ENCODE measurements at places on chromosomes 16 and 17.

DNA sequence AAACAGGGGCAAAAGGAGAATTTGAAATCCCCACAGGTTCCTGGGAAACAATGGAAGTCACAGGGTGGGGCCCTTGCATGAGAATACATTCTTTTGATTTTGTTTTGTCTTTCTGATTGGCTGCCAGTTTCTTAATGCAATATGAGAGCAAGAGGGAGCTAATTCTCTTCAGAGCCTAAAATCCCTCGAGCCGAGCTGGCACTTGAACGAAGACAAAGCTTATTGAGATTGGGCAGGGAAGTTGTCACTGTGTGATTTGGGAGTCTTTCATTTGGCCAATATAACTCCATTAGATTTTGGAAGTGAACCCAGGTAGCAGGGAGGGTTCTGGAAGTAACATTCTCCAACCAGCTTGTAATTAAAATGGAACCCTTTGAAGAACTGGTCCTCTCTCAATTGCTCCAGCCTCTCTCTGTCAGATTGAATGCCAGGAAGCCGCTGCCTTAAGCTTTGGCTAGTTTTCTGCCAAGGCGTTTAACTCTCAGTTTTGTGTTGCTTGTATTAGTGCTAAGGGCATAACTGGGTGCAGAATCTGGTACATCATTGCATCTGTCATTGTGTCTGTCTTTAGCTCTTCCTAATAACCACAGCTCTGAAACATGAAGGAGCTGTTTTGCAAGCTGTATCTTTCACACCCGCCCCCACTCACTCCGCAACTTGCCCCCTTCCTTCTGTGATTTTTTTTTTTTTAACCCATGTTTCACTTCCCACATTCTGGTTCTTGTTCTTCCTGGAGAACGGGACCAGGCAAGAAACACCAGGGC, 272.0 kb downstream of the MAF start:
- DNase-seq: no peak

DNA sequence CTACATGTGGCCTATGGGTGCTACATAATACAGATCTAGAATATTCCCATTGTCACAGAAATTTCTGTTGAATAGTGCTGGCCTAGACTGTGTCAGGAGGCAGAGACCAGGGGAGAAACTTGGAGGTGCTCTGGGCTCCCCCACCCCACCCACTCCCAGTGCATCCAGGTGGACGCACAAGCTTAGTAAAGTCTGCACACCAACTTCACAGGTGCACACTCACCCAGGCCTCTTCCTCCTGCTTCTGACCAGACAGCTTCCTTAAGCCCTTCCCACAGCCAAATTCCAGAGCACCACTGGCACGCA, 7.6 kb upstream of the CNP start:
- no peak for DNase-seq

DNA sequence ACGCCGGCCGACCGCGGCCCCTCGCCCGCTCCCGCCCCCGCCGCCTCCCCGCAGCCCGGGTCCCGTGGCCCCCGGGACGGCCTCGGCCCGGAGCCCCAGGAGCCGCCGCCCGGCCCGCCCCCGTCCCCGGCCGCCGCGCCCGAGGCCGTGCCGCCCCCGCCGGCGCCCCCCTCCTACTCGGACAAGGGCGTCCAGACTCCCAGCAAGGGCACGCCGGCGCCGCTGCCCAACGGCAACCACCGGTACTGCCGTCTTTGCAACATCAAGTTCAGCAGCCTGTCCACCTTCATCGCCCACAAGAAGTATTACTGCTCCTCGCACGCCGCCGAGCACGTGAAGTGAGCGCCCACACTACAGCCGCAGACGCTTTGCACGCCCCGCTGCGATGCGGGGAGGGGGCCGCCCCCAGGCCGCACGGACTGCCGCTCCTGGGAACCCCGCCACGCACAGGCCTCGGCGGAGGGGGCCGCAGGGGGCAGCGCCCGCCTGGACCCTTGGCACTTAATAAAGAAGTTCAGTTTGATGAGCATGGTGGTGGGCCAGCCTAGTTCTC, 35.5 kb upstream of the ZC3H18 start:
- no peak for DNase-seq

GRCh38 chr16:89737341-89738071, 16.2 kb downstream of the ZNF276 start:
- DNase-seq: no peak

- DNase-seq: no peak
Observed at GRCh38 chr17:70709596-70709995, 540.3 kb downstream of the KCNJ2 start.

- no peak for DNase-seq
Observed at GRCh38 chr17:65183736-65184135, 46.6 kb downstream of the RGS9 start.

- peak; percentile 60 for DNase-seq
Observed at GRCh38 chr17:41835800-41836549, at the start of gene NT5C3B. Gene NT5C3B (minus strand): TSS chr17:41836232. CDS start chr17:41836193, 39 bp downstream.

- DNase-seq: no peak
Observed at GRCh38 chr17:63995626-63996025, 2.5 kb upstream of the PRR29 start.

DNA sequence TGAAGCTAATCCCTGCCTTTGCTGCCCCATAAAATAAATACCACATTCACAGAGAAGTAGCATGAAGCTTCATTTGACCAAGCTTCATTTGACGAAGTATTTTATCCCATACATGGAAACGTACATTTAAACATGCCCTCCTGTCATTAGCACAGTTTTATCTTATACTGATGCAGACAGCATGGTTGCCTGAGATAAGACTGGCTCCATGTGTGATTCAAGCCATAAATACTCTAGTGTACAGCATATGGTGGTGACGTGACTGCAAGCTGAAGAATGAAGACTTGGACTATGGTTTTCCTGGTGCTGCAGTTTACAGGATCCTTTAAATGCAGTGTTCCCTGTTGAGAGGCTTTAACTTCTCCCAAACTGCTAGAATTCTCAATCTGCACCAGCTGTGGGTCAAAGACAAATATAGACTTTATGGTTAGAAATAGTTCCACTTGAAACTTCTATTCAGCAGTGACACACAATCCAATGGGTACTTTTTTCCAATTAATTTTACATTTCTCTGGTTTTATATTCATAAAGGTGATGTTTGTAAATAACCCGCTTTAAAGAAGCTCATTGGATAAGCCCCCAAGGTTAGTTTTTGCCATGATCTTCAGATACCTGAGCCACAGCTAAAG, 64.9 kb downstream of the CYB561 start:
- DNase-seq: no peak

- DNase-seq: no peak
Observed at GRCh38 chr17:7993972-7994589, 8.3 kb upstream of the GUCY2D start.

DNA sequence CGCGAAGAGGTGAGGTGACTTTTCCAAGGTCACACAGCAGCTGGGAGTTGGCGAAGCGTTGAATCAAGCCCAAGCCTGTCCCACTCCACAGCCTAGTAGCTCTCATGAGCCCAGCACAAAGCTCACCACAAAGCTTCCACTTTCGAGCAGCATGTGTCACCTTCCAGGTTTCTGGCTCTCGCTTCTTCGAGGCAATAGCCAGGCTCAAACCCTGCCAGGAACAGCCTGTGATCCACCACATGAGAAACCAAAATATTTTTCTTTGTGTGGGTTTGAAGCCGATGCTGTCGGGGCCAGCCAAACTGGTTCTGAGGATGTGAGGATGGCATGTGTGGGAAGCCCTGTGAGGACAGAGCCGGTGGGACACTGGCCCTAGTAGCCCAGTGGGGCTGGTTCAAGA, 68.1 kb downstream of the COG7 start:
- DNase-seq: no peak

DNA sequence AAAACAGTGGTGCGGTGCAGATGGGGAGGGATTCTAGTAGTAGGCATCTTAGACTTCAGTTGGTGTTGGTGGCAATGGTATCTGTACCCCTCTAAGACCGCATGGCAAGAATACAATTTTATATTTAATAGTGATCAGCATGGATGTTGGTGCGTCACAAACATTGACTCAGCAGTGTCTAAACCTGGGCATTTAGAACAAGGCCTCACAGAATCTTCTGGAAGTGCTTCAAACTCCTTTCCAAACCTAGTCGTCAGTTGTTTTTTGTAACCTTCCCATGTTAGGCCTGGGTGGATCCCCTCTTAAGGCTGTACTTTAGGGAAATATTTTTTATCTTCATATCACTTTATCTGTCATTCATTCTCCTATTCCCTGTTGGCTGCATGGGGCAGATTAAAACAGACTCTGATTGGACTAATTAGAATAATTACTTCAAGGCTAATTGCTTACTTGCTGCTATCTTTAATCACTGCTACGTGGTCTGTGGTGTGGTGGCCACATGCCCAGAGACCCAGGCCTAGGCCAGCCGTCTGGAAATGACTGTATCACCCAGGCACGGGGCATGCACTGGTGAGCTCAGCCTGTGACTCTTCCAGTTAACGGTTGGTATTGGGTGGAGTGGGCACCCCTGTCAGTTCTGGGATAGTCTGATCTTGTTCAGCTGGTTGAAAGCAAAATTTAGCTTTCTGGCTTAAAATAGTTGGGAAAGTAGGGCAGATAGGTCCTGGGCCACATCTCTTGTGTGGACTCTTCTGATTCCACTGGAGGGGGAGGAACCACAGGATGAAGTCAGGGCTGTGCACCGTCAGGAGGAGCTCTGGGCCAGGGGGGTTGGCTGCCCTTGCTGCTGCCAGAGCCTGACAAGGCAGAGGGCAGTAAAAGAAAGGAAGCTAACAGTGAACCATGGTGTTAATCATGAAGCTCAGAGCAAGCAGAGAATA, 4.5 kb downstream of the ALKBH5 start:
- no peak for DNase-seq

DNA sequence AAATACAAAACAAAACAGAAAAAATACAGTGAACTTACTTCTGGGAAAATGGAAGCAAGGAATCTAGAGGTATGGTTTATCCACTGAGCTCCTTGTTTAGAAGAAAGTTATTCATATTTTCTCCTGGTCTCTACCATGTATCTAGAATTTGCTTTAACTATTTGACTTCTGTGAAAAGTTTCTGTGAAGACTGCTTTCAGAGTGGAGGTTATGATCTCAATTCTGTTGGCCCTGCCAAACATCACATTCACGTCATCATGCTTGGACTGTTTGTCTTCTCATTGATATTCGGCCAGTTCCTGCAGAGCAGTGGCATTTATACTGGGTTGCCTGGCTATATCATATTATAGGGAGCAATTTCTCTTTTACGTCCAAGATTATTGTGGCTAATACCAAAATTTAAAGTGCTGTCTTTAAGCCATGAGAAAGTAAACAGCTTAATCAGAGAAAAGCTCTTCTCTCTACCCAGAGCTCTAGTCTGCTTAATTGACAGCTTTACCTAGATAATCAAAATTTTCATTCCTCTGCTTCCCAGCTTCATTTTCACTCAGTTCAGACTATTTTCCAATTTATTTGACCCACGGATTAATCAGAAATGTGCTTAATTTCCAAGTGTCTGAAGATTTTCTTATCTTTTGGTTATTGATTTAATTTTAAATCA, at the start of gene ABCA8:
Gene ABCA8, minus strand, starts transcription at position 212 of the 661 bp plus-strand sequence. CDS start 13,358 bp downstream, outside the sequence.
- DNase-seq: peak; percentile 92

DNA sequence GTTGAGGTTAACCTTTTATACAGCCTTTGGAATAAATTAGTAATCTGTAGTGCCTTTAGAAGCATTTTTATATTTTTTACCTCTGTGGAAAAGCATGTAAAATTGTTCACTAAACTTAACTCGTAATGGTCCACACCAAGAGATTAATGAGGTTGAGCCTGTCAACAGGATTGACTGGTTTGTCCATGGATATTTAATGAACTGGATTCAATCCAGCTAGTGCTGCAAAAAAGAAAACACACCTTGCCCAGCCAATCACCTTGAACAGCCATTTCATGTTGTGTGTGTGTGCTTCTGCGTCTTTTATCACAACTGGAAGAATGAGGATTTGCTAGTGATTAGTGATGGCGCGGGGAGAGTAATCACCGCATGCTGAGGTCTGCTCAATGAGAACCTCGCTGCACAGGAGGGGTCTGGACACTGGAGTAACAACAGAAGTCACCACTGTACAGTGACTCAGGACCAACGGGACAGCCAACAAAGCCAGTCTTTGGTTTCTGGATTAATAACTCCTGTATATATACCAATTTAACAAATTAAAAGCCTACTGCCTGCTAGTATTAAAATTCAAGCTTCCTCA, 33.7 kb downstream of the LITAFD start:
- DNase-seq: no peak

GRCh38 chr17:77785312-77785905, 173.1 kb upstream of the TNRC6C start:
- no peak for DNase-seq

GRCh38 chr17:3666516-3666915, 1.9 kb downstream of the TAX1BP3 start:
- DNase-seq: no peak

- no peak for DNase-seq
Observed at GRCh38 chr16:49338611-49339265, 34.9 kb upstream of the C16orf78 start.

- no peak for DNase-seq
Observed at GRCh38 chr16:3349175-3349574, 6.5 kb upstream of the OR2C1 start.

GRCh38 chr17:32936186-32936893, 8.4 kb downstream of the TMEM98 start:
- no peak for DNase-seq

GRCh38 chr16:28027055-28027454, 36.5 kb downstream of the GSG1L start:
- DNase-seq: peak; percentile 11

GRCh38 chr17:17896746-17897145, 60.0 kb upstream of the SREBF1 start:
- no peak for DNase-seq

GRCh38 chr16:75458029-75458428, 6.5 kb downstream of the TMEM170A start:
- DNase-seq: no peak

GRCh38 chr17:45221081-45222013, at the start of gene FMNL1:
Gene FMNL1 (plus strand): TSS chr17:45221885. CDS start chr17:45222125, 240 bp downstream.
- no peak for DNase-seq

DNA sequence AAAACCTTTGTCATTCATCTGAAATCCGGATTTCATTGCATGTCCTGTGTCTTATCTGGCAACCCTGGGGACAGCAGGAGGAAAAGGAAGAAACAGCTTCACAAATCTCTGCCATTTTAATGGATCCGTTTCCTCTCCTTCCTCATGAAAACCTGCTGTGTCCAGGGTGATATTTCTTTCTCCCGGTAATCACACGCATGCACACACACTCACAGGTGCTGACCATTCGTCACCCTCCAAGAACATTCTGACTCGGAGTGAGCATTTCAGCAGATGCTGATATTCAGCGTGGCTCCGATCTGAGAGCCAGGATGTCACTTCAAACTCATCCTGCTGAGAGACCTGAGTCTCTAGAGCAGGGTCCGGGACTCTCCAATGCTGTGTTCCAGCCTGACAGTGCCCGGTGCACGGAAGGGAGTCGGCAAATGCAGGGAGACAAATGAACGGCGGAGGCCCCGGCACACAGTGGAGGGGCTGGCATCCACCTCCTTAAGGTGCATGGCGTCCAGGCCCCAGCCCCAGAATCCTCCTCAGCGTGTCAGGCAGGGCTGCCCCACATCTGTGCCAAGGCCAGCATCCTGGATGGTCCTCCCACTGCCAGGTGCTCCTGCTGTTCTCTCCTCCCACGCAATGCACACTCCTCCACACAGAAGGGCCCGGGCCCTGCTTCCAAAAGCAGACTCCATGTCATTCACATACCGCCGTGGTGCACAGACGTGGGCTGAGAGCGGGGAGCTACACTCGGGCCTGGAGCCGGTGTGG, 70.7 kb downstream of the RBFOX3 start:
- no peak for DNase-seq

- no peak for DNase-seq
Observed at GRCh38 chr16:11306997-11307638, 26.0 kb upstream of the PRM1 start.

Measured in SK-MEL-5 (cell line).